ENCODE measurements at places on chromosomes 7 and 10. TPM values are rescaled to one million over a fixed set of nuclear protein-coding genes. Genes with fewer than 3 reads are reported as not detected.
A peak's percentile ranks its signal among the peaks of the same experiment; 100 is the strongest.

DNA sequence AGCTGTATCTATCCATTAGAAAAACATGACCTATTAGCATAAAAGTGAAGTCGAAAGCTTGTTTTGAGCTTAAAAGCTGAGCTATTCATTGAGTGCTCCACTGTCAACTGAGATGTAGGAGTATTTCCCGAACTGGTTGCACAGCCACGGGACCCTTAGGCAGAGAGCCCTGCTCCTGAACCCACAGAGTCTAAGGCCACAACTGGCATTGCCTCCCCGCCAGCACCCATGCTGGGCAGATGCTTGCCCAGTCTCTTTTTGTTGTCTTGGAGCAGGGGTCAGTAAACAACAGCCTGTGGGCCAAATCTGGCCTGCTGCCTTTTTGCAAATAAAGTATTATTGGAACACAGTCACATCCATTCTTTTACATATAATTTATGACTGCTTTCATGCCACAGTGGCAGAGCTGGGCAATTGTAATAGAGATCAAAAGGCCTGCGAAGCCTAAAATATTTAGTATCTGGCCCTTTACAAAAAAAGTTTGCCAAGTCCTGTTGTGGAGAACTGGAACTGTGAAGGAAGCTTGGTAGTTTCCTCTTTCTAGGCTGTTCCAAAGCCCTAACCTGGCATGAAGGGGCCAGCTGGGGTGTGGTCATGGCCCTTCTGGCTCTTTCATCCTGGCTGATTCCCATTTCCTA, 58.4 kb upstream of the WAPL start:
- H3K27ac ChIP-seq, result no peak overlapping the region
- no peak for DNase-seq
- H3K36me3 ChIP-seq, result no peaks in the 10 kb centered on the region
- peaks cover 6% of the 10 kb centered on the region for H3K27me3 ChIP-seq
- H3K4me3 ChIP-seq, result no peak overlapping the region
- H3K4me1 ChIP-seq, result peaks cover 2% of the 10 kb centered on the region

The ITPRID1 gene
- total RNA-seq, result not detected

DNA sequence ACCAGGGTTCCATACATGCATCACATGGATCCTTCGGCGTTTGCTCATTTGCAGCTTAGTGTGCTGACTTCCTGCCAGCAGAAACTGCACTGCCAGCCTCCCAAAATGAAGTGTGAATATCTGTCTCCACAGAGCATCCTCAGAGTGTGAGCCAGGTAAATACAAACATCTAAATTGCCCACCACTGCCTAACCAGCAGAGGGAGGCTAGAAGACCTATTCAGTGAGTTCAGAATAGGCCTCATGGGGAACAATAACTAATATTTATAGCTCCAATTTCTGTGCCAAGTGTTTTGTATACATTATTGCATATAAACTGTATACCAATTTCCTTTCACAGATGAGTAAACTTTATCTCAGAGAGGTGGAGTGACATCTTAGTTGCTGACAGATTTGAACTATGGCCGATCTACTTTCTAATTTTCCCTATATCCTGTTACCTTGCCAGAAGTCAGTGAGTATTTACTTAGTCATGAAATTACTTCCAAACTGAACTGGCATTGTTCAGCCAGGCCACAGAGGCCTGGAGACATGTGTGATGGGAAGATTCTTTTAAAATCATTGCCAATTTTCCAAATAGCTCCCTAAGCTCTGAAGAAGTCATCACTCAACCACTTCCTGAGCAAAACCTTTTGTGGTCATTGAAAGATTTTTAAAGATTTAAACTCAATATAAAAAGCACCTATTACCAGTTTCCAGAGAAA, 926.5 kb upstream of the GHITM start:
- no peaks in the 10 kb centered on the region for H3K36me3 ChIP-seq
- no peak for DNase-seq
- H3K4me1 ChIP-seq, result peaks cover 11% of the 10 kb centered on the region
- no peaks in the 10 kb centered on the region for H3K27me3 ChIP-seq
- no peak overlapping the region for H3K4me3 ChIP-seq

DNA sequence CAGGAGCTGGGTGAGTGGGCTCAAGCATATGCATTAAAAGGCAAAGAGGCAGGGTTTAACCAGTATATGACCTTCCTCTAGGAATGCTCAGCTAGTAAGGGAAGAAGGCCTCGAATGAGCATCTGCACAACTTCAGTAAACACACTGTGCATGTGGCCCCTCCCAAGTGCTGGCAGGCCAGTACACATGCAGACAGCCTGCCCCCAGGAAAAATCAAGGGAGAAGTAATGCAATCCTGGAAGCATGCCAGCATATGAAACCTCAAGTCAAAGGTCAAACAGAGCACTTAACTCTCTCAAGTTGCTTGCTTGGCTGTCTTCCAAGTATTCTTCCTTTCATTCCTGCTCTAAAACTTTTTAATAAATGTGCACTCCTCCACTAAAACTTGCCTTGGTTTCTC, 208.4 kb downstream of the ACTR3B start:
- H3K27ac ChIP-seq, result no peak overlapping the region

- H3K27ac ChIP-seq, result peak overlapping the region; percentile 74
- H3K36me3 ChIP-seq, result peaks cover 21% of the 10 kb centered on the region
- peaks cover 49% of the 10 kb centered on the region for H3K4me1 ChIP-seq
- no peak for DNase-seq
- H3K4me3 ChIP-seq, result no peak overlapping the region
These were observed 4.6 kb downstream of the MARVELD1 start for GRCh38 chr10:97718178-97718577.

DNA sequence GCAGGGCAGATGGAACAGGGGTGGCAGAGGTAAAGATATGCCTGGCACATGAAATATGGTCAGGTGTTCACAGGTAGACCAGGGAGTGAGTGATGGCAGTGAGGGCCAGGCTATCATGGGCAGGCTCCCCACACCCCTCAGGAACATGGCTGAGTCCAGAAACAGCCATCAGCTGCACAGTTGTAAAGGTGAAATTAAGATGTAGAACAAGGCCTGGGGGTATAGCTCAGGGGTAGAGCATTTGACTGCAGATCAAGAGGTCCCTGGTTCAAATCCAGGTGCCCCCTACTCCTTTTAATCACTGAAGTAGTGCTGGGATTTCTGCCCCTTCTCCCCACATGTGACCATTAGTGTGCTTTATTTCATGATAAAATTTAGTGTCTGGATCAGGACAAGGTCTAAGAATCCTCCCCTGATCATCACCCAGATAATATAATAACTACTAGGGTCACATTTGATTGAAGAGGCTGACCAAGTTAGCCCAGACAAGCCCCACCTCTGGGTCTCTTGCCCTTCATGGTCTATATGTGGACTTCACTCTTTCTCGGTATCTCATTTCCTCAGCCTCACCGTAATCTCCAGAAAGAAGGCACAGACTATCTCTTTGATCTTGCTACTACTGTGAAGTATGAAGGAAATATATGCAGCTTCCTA, 69.0 kb downstream of the ZNF783 start:
- no peaks in the 10 kb centered on the region for H3K27me3 ChIP-seq
- H3K27ac ChIP-seq, result no peak overlapping the region
- H3K36me3 ChIP-seq, result no peaks in the 10 kb centered on the region

The PIK3CG gene
- 0.09 TPM for total RNA-seq

The MYL7 gene
- total RNA-seq, result 12.5 TPM

- H3K36me3 ChIP-seq, result no peaks in the 10 kb centered on the region
- H3K4me1 ChIP-seq, result peaks cover 33% of the 10 kb centered on the region
These were observed 546.4 kb downstream of the TNS3 start for GRCh38 chr7:47035522-47035921.

DNA sequence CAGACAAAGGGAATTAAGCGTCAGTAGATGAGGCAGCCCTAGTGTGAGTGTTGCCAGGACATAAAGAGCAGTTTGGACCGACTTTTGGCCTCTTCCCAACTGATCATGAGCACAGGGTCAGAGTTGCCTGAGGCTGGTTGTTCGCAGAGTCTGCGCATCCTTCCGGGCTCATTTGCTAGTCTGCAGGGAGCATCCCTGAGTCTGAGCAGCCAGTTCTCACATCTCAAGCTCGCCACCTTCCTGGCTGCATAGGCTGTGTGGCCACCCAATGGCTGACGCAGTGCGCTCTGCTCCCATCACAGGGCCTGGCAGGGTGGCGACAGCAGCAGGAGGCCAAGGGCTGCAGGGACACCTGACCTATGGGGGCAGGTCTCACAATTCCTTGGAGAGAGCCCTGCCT, 5.0 kb downstream of the GAD2 start:
- DNase-seq, result no peak
- H3K36me3 ChIP-seq, result no peaks in the 10 kb centered on the region
- no peak overlapping the region for H3K4me3 ChIP-seq
- no peak overlapping the region for H3K27ac ChIP-seq
- peaks cover 13% of the 10 kb centered on the region for H3K4me1 ChIP-seq
- H3K27me3 ChIP-seq, result peaks cover 83% of the 10 kb centered on the region

DNA sequence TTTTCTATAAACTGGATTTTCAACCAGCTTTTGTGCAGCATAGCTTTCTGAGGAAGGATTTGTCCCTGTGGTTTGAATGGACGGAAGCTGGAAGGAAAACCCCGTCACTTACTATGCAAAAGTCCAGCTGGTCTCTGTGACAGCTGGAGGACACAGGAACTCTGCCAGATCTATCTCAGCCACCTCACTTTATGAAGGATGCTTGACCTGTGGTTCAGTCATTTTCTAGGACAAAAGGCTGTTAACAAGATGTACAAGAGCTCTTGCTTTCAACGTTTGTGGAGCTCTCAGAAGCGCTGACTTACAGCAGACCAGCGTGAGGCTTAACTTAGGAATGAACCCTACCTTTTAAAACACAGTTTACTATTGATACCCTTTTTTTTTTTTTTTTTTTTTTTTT, 90.8 kb downstream of the CREM start:
- no peak overlapping the region for H3K4me3 ChIP-seq
- peaks cover 6% of the 10 kb centered on the region for H3K36me3 ChIP-seq
- no peaks in the 10 kb centered on the region for H3K27me3 ChIP-seq
- H3K4me1 ChIP-seq, result peaks cover 20% of the 10 kb centered on the region

- H3K36me3 ChIP-seq, result no peaks in the 10 kb centered on the region
- peaks cover 8% of the 10 kb centered on the region for H3K27me3 ChIP-seq
- no peak overlapping the region for H3K27ac ChIP-seq
- H3K4me1 ChIP-seq, result peaks cover 20% of the 10 kb centered on the region
- no peak overlapping the region for H3K4me3 ChIP-seq
- no peak for DNase-seq
These were observed 263.1 kb upstream of the CXCL12 start for GRCh38 chr10:44647877-44648542.
